LoVo (cell line): ENCODE measurements at places on chromosomes 1 and 21.
A peak's percentile ranks its signal among the peaks of the same experiment; 100 is the strongest.

- no peak for DNase-seq
These were observed 28.3 kb upstream of the TNFRSF1B start for GRCh38 chr1:12138196-12139168.

- no peak for DNase-seq
These were observed 62.6 kb upstream of the CD1D start for GRCh38 chr1:158117854-158118704.

DNA sequence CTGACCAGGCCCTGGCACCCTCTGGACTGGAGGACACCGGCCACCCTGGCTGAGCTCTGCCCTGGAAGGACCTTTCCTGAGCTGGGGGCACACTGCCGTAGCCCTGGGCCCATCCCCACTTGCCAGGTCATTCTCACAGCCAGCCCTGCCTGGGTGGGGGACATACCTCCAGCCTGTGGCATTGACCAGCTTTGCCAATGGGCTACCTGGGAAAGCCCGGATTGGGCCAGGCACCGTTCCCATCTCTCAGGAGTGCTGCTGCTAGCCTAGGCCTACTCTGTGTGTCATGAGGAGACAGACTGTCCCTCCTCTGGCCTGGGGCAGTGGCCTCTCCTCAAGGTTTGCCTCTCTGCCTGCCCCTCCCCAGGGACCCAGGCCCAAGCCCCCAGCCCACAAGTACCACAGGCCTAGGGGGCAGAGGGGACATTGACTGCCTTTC lies 40.0 kb downstream of the COQ8A start:
- DNase-seq: no peak

DNA sequence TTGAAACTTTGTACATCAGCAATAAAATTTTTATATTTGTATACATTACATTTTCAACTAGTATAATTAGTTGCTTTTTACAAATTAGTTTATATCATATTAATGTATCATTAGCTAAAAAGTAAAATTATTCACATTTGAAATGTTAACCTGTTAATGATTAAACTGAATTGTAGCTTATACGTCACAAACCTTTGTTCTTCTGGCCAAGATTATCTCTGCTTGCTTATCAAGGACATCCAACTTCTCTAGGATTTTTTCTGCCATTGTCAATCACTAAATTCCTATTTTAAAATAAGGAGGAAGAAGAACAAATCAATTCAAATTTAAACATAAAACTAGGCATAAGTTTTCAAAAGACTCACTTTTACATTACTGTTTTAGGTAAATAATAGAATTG lies 7.8 kb downstream of the C1orf141 start:
- DNase-seq: no peak

DNA sequence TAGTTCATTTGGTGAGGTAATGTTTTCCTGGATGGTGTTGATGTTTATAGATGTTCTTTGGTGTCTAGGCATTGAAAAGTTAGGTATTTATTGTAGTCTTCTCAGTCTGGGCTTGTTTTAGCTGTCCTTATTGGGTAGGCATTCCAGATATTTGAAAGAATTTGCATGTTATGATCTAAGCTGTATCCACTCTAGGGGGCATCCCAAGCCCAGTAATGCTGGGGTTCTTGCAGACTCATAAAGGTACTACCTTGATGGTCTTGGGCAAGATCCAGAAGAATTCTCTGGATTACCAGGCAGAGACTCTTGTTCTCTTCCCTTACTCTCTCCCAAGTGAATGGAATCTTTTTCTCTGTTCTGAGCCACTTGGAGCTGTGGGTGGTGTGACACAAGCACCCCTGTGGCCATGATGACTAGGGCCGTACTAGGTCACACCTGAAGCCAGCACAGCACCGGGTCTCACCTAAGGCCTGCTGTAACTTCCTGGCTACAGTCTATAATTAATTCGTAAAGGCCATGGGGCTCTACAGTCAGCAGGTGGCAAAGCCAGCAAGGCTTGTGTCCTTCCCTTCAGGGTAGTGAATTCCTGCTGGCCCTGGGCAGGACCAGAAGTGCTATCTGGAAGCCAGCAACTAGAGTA lies 74.8 kb upstream of the PDE4B start:
- no peak for DNase-seq

DNA sequence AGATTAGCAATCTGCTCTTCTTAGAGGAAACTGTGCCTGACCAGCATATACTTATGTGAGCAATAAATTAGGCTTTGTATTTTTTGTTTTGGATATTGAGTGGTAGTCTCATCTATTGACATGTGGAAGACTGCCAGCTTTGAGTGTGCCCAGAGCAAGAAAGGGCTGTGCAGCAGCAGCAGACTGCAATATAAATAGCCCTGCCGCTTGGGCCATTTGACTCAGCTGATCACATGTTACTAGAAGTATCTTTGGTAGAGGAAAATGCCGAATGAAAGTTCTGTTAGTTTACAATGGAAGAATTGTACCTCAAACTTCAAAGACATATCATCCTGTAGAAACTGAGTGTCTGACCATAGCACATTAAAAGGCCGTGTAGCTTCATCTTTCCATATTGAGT lies 9.1 kb upstream of the PSMB2 start:
- DNase-seq: no peak

GRCh38 chr1:235093696-235094592 lies 34.7 kb downstream of the TOMM20 start:
- DNase-seq: peak; percentile 66

GRCh38 chr1:231055271-231055670 lies 15.2 kb upstream of the FAM89A start:
- no peak for DNase-seq

- DNase-seq: no peak
These were observed 5.0 kb upstream of the RGS18 start for GRCh38 chr1:192153276-192153675.

DNA sequence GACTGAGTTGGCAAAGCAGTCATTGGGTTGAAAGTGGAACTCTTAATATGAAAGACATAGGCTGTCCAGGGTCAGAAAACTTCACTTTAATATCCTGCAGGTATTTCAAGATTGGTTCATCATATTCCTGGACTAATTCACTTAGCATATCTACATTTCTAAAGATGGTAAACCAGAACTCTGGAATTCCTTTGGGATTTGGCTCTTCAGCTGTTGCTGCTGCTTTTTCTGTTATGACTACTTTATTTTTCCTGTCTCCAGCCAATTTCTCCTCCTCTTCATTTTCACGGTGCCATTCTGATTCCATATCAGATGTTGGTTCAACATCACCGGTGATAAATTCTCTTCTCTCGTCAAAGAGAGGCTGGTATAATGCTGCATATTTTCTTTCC lies 37.4 kb downstream of the CD58 start:
- no peak for DNase-seq

GRCh38 chr1:1758692-1759455 lies 19.4 kb downstream of the NADK start:
- DNase-seq: peak; percentile 88

- DNase-seq: peak; percentile 15
These were observed 75.1 kb upstream of the WLS start for GRCh38 chr1:68307378-68307787.

DNA sequence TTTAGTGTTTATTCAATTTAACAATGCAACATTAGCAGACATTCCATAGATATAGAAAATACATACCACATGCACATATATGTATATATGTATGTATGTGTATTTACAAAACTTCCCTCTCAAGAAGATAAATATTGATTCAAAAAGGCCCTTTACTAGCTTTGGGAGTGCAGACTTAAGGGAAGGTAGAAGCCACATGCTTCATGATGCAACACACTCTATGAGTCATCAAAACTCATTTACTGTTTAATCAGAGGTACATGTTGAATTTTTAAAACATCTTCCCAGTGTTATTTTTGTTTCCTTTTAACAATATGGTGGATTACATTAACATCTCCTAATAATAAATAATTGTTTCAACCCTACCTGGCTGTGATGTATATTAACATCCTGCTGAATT lies 61.4 kb upstream of the KIRREL1 start:
- DNase-seq: peak; percentile 7

DNA sequence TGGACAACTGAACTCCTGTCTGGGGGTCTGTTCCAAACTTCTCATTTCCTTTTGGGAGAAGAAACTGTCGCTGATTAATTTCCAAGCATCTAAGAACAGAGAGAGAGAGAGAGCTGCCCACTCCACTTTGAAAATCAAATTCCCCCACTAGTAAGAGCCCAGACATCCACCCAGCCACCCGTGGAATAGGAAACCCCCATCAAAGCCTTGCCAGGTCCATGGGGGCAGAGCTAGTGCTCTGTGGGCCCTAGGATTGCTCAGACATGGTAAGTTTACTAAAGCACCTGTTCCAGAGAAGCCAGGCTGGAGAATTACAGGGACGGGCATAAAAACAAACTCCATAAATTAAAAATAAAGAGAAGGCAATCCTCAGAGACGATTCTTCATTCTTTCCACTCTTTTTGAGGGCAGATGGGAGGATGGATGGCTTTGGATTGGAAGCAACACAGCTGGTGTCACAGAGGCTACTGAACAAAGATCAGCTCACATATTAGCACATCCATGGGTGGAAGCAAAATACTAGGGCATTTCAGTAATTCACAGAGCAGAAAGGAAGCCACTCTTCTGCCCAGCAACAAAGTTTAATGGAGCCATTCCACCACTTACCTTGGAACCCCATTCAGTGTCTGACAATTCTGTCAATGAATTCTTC lies 103.9 kb downstream of the COLGALT2 start:
- DNase-seq: no peak

DNA sequence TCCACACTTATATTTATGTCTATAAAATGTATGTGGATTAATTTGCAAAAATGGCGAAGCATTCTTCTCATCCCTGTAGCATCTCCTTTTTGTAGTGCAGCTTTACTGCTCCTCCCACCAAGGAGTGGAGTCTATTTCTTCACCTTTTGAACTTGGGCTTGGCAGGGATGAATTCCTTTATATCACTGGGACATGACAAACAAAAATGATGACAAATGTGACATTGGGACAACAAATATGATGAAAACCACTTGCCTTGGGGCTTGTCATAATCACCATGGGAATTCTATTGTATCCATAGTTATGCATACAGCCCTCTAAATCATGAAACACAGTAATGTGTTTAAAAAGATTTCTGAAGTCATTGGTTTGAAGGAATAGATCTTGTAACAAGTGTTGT lies 155.0 kb downstream of the TNFSF18 start:
- no peak for DNase-seq

- DNase-seq: no peak
These were observed 52.5 kb downstream of the SELENOF start for GRCh38 chr1:86861424-86861823.

GRCh38 chr1:26010825-26011224 lies 10.8 kb upstream of the EXTL1 start:
- no peak for DNase-seq

DNA sequence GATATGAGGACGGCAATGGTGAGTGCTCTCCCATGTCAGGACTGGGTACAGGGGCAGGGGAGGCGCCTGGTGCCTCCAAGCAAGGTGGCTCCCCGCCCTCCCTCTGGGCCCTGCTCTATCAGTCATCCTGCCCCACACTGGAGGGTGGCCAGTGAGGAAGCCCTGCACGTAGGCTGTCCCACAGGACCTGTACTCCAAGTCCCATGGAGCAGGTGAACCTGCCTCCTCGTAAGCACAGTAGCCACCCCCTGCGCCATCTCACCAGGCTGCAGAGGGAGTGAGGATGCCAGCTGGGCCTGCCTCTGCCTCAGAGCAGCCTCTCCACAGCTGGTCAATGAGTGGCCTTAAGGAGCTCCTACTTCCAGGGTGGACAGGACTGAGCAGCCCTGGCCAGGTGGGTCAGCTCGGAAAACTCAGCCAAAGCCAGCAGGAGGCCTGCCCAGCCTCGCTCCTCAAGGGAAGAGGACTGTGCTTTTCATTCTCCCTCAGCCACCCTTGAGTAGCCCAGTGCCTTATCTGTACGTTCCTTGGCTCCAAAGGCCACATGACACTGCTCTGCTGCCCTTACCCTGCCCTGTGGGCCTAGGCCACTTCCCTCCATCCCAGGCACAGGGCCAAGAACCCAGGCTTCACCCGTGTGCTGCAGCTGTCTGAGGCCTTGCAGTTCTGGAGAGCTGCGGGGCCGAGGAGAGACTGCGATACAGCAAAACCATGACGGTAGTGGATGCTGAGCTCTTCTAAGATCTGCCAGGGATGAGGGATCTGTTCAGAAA lies 39.6 kb downstream of the SLC45A1 start:
- no peak for DNase-seq

GRCh38 chr1:226097866-226098625 lies 35.5 kb downstream of the H3-3A start:
- DNase-seq: no peak

DNA sequence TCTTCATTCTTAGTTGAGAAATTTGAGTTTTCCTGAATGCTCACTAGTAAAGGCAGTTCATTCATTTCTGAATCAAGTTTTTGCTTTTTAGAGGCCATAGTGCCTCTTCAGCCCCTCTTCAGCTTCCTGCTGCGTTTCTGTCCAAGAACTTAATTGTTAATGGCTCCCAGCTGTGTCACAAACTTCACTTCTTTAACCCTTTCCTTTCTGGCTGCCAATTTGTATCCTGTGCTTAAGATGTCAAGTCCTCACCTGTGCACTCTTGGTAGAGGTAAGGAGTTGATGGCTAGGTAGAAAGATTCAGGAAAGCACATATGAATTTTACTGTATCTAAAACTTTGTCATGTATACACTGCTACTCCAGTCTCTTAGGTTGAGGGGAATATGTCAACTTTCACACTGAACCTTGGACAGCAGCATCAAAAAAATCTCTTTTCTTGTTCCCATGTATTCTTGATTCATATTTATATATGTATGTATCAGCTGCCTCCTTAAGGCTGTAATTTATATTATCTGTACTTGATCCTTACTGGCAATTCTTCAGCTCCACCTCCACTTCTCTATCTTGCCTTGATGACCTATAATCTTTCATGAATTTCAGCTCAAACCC lies 612.8 kb downstream of the LMO4 start:
- DNase-seq: no peak

DNA sequence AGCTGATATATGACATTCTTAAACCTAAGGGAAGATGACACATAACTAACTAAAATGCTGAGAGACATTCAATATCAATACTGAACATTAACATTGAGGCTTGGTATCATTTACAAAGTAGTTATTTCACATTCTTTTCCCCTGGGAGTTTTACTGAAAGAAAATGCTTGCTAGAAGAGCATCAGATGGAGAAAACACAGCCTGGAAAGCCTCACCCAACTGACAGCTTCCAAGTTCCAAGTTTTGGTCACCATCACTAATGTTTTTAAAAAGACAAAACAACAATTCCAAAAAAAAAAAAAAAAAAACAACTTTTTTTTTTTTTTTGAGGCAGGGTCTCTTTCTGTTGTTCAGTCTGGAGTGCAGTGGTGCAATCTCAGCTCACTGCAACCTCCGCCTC lies 80.6 kb downstream of the DSCAM start:
- no peak for DNase-seq
